ENCODE measurements at places on chromosomes 7 and 10.

DNA sequence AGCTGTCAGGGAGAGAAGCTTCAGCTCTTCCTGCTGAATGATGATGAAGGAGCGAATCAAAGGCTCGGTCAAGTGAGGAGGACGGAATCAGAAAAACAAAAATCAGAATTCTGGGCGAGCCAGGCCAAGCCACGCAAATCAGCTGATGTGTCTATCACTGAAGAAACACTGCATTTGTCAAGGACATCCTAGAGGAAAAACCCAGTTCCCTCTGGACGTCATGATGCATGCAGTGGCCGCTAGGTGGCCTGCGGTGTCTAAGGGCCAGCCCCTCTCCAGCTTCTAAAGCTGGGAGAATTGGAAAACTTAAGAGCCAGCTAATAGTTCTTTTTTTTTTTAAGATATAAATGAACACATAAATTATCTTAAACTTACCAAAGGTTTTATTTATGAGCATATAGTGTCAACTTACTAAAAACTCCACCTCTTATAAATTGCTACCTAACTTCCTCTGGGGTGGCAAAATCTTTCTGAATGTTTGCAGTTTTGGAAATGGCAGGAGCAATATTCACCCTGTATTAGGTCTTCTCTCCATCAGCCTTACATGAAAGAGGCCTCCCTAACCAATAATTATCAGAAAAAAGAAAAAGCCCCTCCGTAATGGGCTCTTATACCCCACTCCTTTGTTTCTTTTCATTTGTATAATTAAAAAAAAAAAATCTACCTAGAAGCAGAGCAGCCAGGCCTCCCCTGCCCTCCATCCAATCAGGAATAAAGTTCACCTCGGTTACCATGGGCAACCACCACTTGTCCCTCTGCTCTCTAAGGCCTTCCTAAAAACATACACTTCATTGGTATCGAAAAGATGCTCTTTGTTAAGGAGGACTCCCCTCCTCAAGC is 186.8 kb downstream of the USP6NL start:
- DNase-seq: no peak

GRCh38 chr7:78585980-78586379 is 787.4 kb downstream of the PHTF2 start:
- no peak for DNase-seq

- DNase-seq: no peak
These were observed 100.0 kb upstream of the MINDY3 start for GRCh38 chr10:15960277-15960676.

- no peak for DNase-seq
These were observed 5.3 kb downstream of the CAMK2B start for GRCh38 chr7:44320141-44320540.

DNA sequence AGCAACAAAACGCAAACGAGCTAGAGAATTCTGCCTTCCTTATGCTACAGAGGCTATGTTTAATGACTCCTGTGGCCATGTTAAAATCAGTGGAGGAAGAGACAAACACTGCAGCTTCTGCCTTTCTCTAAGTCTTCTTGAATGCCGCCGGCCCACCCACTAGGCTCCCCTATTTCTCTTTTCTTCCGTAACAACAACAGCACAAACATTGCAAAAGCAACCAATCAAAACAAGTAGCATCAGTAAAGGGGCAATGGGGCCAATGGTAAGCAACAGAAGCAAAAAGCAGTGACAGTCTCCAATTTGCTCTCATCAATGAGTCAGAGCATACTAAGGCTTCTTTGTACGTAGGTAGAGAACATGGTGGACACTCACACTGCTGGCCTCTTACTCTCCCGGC is 26.8 kb downstream of the DNAJC1 start:
- DNase-seq: no peak

DNA sequence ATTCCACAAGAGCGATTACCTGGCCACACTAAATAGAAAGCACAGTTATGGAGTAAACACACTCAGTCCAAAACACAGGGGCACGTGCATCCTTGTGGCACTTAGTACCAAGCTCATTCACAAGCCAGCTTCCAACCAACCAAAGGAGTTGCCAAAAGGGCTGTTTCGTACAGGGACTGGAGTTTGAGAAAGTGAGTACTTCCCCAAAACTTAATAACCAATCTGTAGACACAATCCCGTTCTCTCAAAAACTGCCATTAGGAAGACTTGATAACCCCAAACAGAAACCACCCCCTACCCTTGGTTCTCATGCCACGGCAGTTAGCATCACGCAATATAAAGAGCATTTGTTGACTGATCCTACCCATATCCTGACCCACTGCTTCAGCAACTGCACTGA is 166.2 kb upstream of the ASAH2 start:
- no peak for DNase-seq

DNA sequence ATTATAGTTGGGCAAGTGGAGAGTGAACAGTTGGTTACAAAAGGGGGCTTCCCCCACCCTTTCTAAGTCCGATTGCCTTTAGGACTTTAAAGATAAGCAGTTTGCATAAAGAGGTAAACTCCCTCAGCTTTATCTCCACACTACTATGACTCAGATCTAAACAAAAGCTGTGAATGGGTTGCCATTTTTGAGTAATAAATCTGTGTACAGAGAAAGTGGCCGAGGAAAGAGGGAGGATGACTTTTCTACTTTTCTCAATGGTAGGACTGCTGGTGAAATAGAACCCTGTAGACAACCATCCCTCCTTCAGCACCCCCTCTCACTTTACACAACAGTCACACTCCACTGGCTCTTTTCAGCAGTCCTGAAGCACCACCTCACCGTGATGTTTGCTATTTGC is 71.2 kb downstream of the DNMBP start:
- no peak for DNase-seq

- DNase-seq: no peak
These were observed 194.1 kb downstream of the DGKI start for GRCh38 chr7:137652721-137653120.

DNA sequence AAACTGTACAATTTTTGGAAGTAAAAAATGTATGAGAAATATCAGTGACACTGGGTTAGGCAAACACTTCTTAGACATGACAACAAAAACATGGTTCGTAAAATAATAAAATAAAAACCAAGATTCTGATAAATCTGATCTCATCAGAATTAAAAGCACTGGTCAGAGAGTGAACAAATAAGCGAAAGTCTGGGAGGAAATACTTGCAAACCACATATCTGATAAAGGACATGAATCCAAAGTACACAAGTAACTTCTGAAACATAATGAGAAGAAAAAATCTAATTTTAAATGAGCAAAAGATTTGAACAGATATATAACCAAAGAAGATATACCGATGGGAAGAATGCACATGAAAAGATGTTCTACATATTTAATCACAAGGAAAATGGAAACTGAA is 91.5 kb downstream of the RTKN2 start:
- no peak for DNase-seq

DNA sequence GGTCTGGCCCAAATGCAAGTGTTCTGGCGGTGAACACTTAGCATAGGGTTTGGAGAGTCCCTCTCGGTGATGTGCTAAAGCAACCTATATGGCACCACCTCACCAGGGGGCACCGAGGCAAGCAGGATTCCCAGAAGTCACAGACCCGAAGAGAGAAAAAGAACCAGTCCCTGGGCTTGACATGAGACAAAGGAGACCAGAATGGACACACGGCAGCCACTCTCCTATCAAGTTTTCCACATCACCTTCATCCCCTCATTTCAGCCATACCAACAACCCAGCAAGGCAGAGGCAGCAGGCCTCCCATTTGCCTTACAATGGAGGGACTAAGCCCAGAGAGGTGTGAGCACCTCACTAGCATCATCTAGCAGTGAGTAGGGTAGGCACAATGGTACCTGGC is 19.7 kb downstream of the GPRIN2 start:
- DNase-seq: no peak

GRCh38 chr10:24419066-24419465 is 210.1 kb downstream of the KIAA1217 start:
- no peak for DNase-seq

DNA sequence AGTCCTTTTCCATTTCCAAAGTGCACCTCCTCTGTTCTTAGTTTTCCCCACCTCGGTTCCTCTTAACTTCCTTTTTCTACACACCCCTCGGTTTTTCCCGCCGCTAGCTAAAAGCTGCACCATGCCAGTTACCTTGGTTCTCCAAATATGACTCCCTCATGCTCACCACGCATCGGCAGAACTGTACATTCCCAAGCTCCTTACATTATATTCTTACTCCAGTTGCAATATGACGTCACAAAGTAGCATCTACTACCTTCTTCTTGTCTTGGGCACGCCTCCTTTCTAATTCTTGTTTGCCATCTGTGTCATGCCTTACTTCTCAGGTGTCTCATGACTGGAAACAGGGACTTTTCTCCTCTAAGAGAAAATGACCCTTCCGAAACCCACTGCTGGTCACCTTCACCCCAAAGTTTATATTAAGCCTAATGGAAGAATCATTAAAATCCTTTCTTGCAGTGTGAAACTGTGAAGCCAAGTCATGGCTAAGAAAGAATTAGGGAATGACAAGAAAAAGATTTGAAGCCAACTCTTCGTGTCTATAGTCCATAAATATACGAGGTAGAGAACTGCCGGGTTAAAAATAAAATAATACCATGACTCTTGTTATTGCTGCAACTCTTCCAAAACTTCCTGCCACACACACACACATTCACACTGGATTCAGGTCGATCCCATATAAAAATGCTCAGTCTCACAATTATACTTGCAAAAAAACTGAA is 1.7 kb downstream of the ESYT2 start:
- DNase-seq: peak; percentile 72

DNA sequence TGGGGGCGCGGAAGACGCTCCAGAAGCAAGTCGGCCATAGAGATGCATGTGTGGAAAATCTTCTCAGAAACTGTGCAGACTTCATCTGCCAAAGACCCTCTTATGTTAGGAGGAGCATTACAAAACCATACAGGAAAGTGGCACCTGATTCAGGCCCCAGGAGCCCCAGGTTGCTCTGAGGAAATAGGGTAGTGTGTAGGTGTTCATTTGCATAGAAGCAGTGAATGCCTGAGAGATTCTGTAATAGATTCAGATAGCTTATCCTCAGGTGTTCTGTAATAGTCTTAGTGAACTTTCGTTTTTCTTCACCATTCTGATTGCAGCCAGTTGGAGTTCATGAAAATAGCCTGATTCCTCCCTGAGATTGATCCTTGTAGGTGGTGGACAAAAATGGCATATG is 106.4 kb upstream of the GJD4 start:
- DNase-seq: no peak

- no peak for DNase-seq
These were observed 357.5 kb downstream of the DNAJB6 start for GRCh38 chr7:157694376-157694665.

DNA sequence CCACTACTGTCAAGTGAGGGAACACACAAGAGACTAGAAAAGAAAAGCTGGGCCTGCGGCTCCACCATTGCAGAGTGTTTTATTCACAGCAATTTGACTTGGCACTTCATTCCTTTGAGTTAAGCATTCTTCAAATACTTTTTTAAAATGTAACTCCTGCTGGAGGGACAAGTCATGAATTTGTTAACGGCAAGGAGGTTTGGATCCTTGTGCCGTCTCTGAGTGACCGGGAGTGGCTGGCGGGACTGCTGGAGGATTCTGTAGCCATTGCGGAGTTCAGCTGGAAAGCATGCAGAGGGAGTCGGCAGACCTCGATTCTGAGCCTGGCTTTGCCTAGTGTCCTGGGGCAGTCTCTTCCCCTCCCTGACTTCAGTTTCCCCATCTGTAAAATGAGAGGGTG is 9.8 kb downstream of the HSPA12A start:
- DNase-seq: no peak

Data from CD4-positive, alpha-beta T cell treated with Interleukin-17A for 1 hour (primary cell).